ENCODE measurements at places on chromosomes 12 and 14. TPM values are rescaled to one million over a fixed set of nuclear protein-coding genes. Genes with fewer than 3 reads are reported as not detected.

KRT85 gene
- total RNA-seq, result not detected

LUM gene
- 102 TPM for total RNA-seq

- DNase-seq, result no peak
Measured at GRCh38 chr14:56608689-56609088, 29.1 kb downstream of the TMEM260 start.

MAP3K9 gene
- 1.1 TPM for total RNA-seq

- DNase-seq, result no peak
Measured at GRCh38 chr14:29618323-29619067, 309.2 kb downstream of the PRKD1 start.

GRCh38 chr14:102085948-102086708 is 716 bp downstream of the HSP90AA1 start:
- DNase-seq, result peak; percentile 59

GPR33 gene
- total RNA-seq, result not detected

SLC8B1 gene
- 11.9 TPM for total RNA-seq

DNA sequence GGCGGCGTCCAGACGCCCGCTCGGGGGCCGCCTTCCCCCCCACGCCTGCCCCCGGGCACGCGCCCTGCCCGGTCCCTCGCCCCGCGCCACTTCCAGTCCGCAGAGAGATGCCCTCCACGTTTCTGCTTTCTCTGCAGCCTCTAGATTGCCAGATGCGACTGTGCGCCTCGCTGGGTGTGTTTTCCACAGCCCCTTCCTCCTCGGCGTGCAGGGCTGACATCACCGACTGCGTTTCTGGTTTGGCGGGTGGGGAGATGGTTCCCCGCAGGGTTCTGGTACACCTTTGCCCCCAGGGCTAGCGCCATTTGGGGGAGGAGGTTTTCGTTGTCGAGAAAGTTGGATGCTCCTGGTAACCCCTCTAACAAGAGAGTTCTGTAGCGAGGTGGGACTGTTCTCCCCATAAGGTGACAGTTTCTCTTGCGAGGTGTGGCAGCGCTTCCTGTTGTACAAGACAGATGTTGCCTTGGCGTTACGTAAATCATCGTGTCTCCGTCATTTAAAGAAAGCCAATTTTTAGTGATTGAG is 1.5 kb downstream of the CALM1 start:
- no peak for DNase-seq

- DNase-seq, result no peak
Measured at GRCh38 chr14:71363946-71364925, 457.0 kb downstream of the PCNX1 start.
